Stimulated activated CD4-positive, alpha-beta T cell treated with anti-CD3 and anti-CD28 coated beads, Interleukin-4, amount 100 ng/mL, for 48 hours (primary cell): ENCODE measurements at places on chromosomes 7 and 10.

- no peak for DNase-seq
Measured at GRCh38 chr7:51376420-51377092, 59.9 kb upstream of the COBL start.

- no peak for DNase-seq
Measured at GRCh38 chr7:81081616-81082015, 162.8 kb upstream of the SEMA3C start.

- DNase-seq = no peak
Measured at GRCh38 chr10:13938950-13939349, 352.2 kb downstream of the PRPF18 start.

GRCh38 chr7:3164380-3164792 lies 120.7 kb upstream of the CARD11 start:
- no peak for DNase-seq

DNA sequence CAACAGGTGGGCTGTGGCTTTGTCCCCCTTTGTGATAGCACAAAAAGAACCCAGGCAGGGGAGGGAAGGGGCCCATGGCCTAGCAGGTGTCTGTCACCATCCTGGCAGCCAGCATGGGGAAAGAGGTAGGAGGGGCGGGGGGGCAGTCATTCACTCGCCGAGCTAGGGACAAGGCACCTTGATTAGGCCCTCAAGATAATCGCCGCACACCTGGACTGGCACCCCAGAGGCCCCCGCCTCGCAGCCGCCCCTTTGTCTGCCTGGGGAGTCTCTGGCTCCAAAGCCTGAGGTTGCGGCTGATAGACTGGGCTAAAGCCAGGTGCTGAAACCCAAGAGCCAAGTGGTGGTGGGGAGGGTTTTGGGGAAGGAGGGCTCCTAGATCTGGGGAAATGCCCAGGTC lies 151.2 kb upstream of the PCBD1 start:
- DNase-seq = no peak
